ENCODE measurements at places on chromosomes 5 and 9. TPM values are rescaled to one million over a fixed set of nuclear protein-coding genes. Genes with fewer than 3 reads are reported as not detected.

DNA sequence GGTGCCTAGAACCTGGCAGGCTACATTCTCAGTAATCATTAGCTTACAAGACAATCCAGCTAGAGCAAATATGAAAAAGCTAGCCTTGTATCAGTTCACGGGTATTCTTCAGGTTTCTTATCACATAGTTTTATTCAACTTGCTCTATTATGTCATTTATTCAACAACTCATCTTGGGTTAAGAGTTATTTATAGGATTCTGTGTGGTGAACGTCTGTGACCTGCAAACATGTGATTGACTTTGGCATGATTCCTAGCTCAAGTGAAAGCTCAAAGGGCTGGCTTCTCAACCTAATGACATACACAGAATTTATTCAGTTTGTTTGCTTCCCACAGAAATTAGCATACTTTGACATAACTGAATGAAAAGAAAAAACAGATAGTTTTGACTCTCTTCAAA is 173.1 kb downstream of the PLPPR1 start:
- no peak for DNase-seq

- DNase-seq, result no peak
Observed at GRCh38 chr5:142000704-142001484, 11.9 kb downstream of the GNPDA1 start.

DNA sequence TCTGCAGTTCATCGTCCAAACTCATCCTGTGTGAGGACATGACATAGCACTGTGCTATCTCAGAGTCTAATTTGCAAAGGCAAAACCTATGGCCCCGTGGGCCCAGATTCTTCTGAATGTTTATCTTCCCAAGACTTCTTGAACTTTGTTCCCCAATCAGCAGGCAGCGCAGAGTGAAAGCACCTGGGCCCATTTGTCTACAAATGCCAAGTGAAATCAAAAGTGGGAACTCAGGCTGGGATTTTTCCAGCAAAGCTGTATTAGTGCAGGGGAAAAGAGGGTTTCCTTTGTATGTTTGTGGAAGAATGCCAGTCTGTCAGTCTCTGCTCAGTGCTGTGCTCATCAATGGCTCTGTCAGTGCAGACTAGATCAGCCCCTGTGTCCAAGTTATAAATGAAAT is 55.8 kb downstream of the FOXD1 start:
- DNase-seq, result no peak

GRCh38 chr9:109052416-109052815 is 39.1 kb upstream of the CTNNAL1 start:
- DNase-seq, result no peak

DNA sequence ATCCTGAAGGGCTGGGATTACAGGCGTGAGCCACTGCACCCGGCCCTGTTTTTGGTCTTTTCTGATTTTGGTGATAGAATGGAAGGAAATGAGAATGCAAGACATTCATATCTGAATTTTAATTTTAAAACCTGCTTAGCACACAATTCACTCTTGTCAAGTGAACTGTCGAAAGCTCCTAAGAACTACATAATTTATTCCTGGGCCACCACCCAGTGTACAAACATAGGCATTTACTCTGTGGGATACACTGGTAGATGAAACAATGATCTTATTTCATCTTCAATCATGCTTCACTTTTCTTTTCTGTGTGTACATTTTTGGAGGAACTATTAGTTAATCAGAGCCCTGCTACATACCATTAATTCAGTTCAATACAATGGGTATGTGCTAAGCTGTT is 227.3 kb downstream of the EBF1 start:
- no peak for DNase-seq

- DNase-seq, result peak; percentile 51
Observed at GRCh38 chr5:142015781-142016533, 3.1 kb upstream of the GNPDA1 start.

DNA sequence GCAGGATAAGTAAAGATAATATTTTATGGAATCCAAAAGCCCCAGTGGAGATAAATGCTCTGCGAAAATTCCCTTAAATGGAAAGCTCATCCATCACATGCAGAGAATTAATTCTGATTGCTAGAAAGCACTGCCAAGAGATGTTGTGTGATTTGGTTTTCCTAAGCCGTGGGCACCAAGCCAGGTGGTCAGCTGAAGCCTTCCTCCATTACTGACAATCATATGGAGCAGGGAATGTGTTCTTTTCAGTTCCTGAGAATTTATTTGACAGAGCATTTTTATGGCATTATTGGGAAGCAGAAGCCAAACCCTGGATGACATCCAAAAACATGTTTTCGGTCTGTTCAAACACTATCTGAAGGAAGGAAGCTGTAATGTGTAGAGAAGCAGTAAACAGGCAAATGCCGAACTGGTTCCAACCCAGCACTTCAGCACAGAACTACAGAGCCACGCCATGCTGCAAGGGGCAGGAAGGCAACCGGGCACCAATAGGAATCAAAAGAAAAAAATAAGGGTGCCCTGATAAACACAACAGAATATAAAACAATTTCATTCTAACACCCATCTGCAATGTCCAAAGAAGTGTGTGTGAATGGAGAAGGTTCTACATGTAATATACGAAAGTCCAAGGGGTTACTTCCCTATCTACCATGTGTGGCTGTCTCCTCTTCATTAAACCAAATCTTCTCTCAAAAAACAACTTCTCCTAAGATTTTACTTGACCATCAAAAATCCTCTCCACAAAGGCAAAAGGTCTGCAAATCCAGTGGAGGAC is 12.3 kb downstream of the ARSB start:
- DNase-seq, result no peak

- DNase-seq, result no peak
Observed at GRCh38 chr9:88553350-88553749, 18.4 kb downstream of the NXNL2 start.

- no peak for DNase-seq
Observed at GRCh38 chr5:57937501-57938173, 455.0 kb upstream of the ACTBL2 start.

DNA sequence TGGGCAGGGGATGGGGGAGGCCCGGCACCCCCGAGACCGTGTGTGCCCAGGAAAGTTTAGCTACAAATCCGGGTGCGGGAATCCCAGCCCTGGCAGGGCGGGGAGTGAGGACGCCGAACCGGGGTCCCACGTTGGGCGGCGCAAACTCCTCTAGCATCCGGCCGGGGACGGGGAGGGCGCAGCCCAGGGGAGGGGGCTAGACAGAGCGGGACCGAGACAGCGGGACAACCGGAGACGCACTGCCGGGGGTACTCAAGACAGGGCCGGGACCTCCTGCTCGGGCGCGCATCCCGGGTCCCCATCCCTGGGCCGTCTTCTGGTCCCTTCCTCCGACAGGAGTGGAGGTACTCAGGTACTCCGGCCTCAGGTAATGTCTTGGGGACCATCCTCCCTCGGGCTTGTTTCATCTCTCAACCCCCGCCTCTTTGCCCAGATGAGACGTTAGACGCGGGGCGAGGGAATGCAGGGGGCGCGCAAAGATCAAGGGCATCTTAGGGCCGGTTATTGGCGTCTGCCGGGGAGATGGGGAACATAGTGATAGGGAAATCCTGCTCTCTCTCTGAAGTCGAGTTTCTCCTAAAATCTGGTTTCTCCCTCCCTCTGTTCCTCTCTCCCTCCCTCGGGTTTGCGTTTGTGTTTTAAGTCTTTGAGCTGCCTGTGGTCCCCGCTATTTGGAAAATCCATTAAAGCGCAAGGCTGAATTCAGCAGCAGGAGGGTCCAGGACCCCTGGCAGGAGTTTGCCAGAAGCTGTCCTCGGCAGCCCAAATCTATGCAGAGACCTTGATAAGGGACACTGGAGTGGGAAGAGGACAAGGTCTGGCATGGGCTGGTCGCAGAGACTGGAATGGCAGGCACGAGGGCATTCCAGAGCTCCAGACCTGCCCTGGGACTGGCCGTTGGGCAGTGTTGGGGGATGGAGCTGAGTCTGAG is 815 bp downstream of the PDZD2 start:
- no peak for DNase-seq

Gene PCDHB10
- under 0.01 TPM for total RNA-seq

Gene GARIN3
- total RNA-seq, result not detected

Gene SUSD3
- total RNA-seq, result 28.0 TPM

Gene PRR16
- 0.81 TPM for total RNA-seq

Gene CCDC183
- total RNA-seq, result 1.6 TPM

Gene PCDHGA9
- total RNA-seq, result 1.1 TPM

Gene CER1
- total RNA-seq, result under 0.01 TPM

Gene IER5L
- 7.5 TPM for total RNA-seq
